ENCODE measurements at places on chromosomes 12 and 14.

DNA sequence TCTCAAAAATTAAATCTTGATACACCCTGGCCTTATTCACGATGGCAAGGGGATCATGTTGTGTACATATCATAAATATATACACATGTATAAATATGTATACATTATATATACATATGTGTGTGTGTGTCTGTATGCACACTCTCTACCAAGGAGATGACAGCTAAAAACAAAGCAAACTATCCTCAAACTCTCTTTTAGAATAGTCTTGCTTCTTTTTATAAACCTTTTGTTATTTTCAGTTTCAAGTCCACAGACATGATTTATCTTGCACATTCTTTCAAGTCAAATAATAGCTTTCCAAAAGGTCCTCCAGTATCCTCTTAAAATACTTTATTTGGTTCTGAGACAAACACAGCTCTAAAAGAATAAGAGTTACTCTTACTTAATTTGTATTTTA is 8.4 kb downstream of the ANO6 start:
- DNase-seq = no peak

GRCh38 chr12:112182499-112182898 is 57.1 kb downstream of the TRAFD1 start:
- DNase-seq = no peak

DNA sequence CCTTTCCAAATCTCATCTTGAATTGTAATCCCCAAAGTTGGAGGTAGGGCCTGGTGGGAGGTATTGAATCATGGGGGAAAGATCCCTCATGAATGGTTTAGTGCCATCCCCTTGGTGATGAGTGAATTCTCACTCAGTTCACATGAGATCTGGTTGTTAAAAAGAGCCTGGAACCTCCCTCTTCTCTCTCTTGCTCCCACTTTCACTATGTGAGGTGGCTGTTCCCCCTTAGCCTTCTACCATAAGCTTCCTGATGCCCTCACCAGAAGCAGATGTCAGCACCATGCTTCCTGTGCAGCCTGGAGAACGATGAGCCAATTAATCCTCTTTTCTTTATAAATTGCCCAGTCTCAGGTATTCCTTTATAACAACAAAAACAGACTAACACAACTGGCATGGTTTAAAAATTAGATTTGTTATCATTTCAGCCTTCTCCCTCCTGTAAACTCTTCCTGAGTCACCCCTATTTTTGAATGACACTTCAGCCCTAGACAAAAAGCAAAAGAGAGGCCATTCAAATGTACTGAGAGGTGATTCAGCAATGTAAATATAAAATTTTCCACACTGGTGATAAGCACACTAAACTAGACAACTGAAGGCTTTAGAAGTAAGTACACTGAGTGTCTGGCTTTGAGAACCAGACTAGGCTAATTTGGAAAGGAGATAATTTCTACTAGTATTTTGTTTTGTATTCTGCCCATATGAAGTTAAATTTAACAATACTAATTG is 212.1 kb upstream of the ABCD2 start:
- DNase-seq = no peak

- DNase-seq = no peak
Measured at GRCh38 chr12:88241862-88242570, 99.9 kb downstream of the TMTC3 start.

All from CD4-positive, alpha-beta T cell treated with Interleukin-6 for 4 hours (primary cell).